Stimulated activated CD4-positive, alpha-beta T cell treated with anti-CD3 and anti-CD28 coated beads, Interleukin-15, amount 100 ng/mL, for 1 hour (primary cell): ENCODE measurements at places on chromosomes 3 and 15.
A peak's percentile ranks its signal among the peaks of the same experiment; 100 is the strongest.

GRCh38 chr3:171293142-171293782 is 166.9 kb downstream of the TNIK start:
- DNase-seq, result no peak

DNA sequence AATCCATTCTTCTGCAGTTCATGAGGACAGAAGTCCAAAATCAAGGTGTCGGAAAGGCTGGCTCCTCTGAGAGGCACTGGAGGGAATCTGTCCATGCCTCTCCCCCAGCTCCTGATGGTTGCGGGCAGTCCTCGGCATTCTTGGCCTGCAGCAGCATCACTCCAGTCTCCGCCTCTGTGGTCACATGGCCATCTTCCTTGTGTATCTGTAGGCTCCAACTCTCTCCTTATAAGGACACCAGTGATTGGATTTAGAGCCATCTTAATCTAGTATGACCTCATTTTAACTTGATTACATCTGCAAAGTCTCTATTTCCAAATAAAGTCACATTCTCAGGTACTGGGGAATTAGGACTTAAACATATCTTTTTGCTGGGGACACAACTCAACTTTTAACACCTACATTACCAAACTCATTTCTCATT is 56.0 kb upstream of the FLNB start:
- DNase-seq, result no peak

DNA sequence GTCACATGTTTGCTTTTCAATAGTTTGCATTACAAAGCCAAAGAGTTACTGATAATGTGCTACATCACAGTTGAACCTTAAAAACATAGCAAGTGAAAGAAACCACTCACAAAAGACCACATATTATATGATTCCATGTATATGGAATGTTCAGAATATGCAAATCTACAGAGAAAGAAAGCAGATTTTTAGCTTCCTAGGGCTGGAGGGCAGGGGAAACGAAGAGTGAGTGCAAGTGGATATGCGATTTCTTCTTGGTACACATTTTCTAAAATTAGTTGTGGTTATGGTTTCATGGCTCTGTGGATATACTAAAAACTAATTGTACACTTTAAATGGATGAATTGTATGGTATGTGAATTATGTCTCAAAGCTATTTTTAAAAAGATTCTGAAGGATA is 4.0 kb upstream of the GBE1 start:
- no peak for DNase-seq

- DNase-seq, result no peak
These were observed 55.7 kb downstream of the GALK2 start for GRCh38 chr15:49225572-49226281.

DNA sequence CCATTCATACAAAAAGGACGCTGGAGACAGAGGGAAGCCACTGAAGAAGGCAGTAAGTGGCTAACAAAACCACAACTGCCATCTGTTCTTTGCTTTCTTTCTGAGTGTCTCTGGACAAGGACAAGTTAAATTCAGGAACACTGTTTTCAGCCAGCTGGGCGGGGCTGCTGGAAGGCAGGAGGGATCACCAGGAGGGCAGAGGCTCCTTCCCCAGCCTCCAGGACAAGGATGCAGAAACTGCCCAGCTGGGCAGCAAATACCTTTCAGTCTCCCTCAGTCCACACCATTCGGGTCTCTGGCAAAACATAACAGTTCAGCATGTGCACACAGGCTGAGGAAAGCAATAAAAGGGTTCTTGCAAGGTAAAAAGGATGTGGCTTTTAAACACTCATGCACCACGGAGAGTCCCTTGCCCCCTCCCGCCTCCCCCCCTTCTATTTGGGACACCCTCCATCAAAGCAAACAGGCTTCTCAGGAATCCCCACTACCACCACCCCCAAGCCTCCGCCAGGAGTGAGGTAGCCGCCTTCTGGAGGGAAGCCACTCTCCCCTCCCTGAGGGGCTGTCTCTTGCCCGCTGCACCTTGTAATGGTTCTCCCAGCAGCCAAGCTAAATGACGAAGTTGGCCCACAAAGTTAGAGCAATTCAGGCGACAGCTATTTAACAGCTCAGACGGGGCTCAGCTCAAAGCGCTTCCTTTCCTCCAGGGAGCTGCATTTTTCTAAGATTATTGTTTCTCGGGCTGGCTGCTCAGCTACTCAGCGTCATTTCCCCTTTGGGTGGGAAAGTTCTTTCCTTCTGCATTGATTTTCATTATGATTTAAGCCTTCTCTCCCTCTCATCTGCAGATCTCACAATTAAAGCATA is 3.8 kb downstream of the HEG1 start:
- peak; percentile 34 for DNase-seq

DNA sequence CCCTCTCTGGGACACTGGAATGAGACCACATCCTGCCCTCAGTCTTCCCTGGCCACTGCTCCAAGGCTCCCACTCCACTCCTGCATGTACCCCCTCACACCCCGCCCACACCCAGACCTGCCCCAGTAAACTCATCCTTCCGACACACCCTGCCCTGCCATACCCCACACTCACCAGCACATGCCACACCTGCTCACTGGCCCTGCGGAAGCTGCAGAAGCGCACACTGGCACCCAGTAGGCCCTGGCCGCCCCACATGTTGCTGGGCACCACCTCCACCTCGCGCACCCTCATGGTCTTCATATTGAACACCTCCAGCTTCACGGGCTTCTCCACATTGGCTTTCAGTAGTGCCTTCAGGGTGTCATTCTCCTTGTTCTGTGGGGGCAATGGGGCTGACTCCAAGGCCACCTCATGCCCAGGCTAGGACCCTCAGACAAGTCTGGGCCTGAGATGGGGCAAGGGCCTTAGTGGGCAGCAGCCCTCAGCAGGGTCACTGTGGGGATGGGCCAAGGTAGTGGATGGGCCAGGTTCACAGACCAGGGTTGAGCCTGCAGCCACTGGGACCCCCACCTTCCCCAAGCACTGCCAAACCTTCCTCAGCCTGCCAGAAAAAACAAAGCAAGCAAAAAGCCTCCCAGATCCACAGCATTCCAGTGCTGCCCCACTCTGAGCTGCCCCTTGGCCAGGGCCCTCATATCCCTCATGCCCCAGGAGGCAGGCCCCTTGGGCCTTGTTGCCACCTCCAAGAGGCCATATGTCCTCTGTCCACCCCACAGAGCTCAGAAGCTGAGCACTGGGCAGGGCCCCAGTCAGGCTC is 4.7 kb downstream of the GORASP1 start:
- no peak for DNase-seq
